ENCODE measurements at places on chromosomes 5 and 9.

DNA sequence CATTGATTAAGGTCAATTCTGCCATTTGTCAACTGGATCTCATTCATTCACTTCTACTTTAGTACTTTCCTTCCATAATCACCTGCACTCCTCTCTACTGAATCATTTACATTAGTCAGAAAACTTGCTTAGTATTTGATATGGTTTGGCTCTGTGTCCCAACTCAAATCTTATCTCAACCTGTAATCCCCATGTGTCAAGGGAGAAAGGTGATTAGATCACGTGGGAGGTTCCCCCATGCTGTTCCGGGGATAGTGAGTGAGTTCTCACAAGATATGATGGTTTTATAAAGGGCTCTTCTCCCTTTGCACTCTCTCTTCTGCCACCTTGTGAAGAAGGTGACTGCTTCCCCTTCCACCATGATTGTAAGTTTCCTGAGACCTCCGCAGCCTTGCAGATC, 23.7 kb upstream of the UGCG start:
- no peak for DNase-seq

GRCh38 chr9:99894826-99895225, 11.6 kb upstream of the STX17 start:
- DNase-seq: no peak

DNA sequence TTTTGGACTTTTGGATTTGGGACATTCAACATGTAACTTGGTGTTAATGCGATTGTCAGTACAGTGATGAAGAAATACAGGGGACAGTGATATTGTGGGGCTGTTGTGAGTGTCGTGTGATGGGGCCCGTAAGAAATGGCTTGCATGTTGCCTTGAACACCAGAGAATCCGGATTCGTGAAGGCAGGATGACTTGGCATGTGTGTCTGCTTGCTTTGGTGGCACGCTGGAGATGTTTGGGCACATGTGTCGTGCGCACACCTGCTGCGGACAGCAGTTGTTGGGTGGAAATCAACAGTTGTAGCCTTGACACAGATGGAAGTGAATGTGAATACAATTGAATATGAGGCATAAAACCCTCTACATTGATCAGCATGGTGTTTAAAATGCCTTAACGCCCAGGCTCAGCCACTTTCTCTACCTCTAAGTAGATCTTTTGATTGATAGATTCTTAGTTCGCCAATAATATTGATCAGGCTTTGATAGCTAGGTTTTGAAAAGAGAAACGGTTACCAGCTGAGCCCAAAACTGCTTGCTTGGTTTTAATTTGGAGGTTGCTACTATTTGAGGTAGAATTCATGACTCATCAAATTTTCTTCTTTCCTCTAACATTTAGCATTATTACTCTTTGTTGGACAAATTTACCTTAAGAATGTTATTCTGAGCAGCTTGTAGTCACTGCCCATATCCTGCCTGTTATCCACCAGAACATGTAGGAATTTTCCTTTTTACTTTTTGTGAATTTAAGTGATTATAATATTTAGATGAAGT, 94.4 kb downstream of the TRIO start:
- DNase-seq: no peak

- DNase-seq: no peak
Observed at GRCh38 chr5:16179511-16179935, at the start of gene MARCHF11. Gene MARCHF11 (minus strand): TSS chr5:16179791. CDS start chr5:16179575, 216 bp downstream.

- peak; percentile 40 for DNase-seq
Observed at GRCh38 chr9:108710424-108710823, 145.4 kb downstream of the ACTL7B start.

DNA sequence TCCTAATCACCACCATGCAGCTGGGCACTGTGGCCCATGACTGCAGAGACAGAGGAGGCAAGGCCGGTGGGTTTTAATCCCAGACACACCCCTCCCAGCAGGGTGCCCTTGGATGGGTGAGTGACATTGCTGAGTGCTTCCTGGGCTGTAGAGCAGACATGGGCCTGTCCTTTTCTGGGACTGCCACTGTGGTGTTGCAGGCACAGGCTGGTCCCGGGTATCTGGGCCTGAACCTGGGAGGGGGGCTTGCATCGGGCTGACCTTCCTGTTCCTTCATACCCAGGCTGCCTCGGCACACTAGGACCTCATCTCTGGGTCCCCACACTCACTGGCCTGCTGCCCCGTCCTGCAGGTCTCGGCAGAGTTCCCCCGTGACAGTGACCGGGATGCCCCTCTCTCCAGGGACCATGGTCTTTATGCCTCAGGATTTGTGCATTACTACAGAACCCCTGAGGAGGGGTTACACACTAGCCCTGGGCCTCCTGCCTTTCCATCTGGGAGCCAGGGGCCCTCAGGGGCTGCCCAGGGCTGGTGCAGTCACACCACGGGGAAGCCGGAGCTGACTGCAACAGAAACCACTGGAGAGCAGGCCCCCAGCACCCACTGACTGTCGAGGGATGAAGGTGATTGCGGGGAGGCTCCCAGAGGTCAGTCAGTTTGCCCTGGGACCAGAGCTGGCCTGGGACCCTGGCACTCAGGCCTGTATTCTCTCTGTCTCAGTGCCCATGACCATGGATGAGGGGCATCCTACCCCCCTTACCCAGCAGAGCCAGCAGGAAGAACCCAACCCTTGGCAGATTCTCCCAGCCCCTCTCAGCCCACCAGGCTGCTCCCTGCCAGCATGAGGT, 8.9 kb upstream of the SLC25A48 start:
- no peak for DNase-seq

GRCh38 chr5:50853151-50853550, 186.7 kb downstream of the PARP8 start:
- DNase-seq: no peak
